ENCODE measurements at places on chromosomes 12 and 14.

GRCh38 chr12:63949902-63950301, 105.4 kb downstream of the SRGAP1 start:
- no peak for DNase-seq

GRCh38 chr14:23478109-23478759, 8.7 kb downstream of the NGDN start:
- peak; percentile 38 for DNase-seq

GRCh38 chr12:2494486-2495192, 300.1 kb upstream of the FKBP4 start:
- DNase-seq: no peak

GRCh38 chr12:32688786-32689185, 9.7 kb downstream of the DNM1L start:
- no peak for DNase-seq

- peak; percentile 38 for DNase-seq
Observed at GRCh38 chr12:21774358-21775132, at the start of gene KCNJ8. Gene KCNJ8, minus strand, starts transcription at chr12:21774706. Its CDS starts 1,090 bp downstream, at chr12:21773616.

GRCh38 chr12:1812650-1813302, 7.6 kb upstream of the LRTM2 start:
- peak; percentile 58 for DNase-seq

GRCh38 chr12:108884116-108885012, 4.5 kb downstream of the DAO start:
- peak; percentile 27 for DNase-seq

DNA sequence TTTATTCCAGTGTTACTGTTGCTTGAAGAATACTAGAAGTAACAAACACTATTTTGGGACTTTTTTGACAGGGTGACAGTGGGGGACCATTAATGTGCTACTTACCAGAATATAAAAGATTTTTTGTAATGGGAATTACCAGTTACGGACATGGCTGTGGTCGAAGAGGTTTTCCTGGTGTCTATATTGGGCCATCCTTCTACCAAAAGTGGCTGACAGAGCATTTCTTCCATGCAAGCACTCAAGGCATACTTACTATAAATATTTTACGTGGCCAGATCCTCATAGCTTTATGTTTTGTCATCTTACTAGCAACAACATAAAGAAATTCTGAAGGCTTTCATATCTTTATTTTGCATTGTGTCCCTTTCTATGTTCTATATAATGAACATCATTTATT, 44.5 kb downstream of the TMPRSS12 start:
- no peak for DNase-seq

DNA sequence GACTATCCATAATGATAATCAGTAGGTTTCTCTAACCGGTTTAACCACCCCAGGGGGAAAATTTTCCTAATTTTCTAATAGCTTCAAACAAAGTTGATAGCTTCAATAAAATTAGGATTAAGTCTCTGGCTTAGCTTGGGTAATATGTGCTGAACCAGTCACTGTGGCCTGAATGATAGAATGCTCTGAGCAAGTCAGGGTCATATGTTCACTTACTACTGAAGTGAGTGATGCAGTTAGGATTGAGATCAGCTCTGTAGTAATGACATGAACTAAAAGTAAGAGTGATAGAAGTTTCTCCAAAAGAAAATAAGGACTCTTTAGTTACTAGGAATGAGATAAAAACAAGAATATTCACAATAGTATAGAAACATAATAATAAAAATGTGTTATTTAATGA, 32.6 kb downstream of the ETNK1 start:
- no peak for DNase-seq

All from hepatic stellate cell (primary cell).